ENCODE measurements at places on chromosomes 2 and 18.
A peak's percentile ranks its signal among the peaks of the same experiment; 100 is the strongest.

GRCh38 chr2:4827836-4828235 lies 864.3 kb upstream of the SOX11 start:
- DNase-seq, result no peak

- no peak for DNase-seq
Observed at GRCh38 chr2:168184681-168185513, 62.5 kb downstream of the STK39 start.

DNA sequence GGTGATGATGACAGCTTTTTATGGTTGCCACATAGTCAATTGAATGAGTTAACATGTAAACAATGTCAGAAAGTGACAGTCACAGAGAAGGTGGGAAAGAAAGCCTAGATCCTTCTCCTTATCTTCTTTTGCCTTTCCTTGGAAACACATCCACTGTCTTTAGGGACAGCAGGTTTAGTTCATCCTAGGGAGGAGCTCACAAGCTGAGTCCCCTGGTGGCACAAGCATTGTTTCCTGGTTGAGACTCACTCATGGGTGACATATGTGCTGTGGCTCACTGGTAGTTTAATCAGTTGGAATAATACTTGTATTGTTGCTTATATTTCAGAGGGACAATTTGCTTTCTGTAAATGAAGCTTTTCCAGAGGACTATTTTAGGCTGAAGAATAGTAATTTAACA lies 598.5 kb downstream of the CNTNAP5 start:
- DNase-seq, result no peak

GRCh38 chr2:196431076-196431475 lies 208.4 kb upstream of the CCDC150 start:
- DNase-seq, result no peak

GRCh38 chr2:198053148-198053547 lies 248.8 kb downstream of the PLCL1 start:
- no peak for DNase-seq

DNA sequence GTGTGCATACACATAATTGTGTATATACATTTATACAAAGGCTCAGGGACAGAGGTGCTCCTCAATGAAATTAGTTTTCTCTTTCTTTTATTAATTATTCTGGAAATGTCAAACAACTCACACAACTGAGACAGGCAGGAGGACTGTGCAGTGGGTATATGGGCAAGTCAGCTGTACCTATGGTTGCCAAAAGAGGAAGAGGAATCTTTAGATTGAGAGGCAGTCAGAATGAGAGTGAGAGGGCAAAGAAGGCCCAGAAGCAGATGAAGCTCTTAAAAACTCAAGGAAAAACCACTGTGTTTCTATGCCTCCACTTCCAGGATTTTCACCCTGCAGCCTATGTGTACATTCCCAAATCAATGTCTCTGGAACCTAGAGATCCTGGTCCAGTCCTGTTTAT lies 79.1 kb downstream of the CACNB4 start:
- DNase-seq, result no peak

DNA sequence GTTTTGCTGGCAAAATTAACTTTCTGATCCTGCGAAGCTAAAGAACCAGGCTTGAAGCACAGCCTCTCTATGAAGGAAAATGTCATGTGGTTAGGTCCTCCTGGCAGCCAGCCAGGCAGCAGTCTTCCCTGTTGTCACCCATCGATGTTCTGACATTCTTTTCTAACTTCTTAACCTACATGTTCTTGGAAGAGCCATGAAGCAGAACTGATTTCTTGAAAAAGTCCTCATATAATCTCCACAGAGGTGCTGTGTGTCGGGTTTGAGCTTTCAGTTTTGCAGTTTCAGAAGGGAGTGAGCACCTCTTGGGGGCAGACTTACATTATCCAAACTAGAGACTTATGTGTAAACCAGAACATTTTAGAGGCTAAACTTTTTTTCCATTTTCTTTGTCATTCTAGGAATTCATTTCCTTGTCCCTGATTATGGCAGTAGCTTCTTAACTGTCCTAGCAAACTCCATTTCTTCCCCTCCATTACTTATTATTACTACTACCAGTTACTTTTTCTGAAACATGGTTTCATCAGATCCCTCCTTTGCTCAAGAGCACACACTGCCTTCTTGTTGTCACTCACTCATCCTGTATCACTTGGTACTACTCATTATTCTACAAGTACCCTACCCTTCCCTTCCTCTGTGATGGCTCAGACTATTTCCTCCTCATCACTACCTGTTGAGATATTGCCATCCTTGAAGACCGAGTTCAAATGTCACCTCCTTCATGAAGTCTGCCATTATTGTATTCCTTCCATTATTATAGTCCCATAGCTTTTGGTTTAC lies 31.1 kb downstream of the DOK1 start:
- no peak for DNase-seq

GRCh38 chr18:48590678-48591077 lies 51.8 kb downstream of the CTIF start:
- DNase-seq, result peak; percentile 20

DNA sequence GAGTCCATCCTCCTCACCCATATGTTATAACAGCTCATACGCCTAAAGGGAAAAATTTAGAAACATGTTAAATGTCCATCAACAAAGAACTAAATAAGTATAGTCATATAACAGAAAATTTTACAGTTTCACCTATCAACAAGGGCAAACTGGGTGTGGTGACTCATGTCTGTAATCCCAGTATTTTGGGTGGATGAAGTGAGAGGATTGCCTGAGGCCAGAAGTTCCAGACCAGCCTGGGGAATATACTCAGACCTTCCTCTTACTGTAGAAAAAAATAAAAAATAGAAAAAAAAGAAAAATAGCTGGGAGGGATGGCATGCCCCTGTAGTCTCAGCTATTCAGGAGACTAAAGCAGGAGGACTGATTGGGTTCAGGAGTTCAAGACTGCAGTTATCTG lies 48.3 kb upstream of the GULP1 start:
- no peak for DNase-seq

DNA sequence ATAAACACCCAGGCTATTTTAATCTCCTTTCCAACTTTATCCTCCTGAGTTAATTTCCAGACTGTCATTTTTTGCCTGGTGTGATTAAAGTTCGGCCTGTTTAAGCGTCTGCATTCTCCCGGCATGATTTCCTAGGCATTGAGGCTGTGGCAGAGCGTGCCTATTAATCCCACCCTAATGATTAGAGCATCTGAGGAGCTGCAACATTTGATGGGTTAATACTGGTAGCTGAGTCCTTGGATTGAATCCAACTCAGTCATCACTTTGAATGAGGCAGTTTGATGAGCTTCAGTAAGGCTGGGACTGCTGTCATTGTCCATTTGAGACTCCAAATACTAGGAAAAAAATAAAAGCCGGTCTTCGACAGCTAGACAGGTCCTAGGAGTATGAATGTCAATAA lies 882.5 kb downstream of the SLC4A3 start:
- no peak for DNase-seq

GRCh38 chr2:99181624-99182000 lies 628 bp downstream of the MRPL30 start:
- peak; percentile 9 for DNase-seq

DNA sequence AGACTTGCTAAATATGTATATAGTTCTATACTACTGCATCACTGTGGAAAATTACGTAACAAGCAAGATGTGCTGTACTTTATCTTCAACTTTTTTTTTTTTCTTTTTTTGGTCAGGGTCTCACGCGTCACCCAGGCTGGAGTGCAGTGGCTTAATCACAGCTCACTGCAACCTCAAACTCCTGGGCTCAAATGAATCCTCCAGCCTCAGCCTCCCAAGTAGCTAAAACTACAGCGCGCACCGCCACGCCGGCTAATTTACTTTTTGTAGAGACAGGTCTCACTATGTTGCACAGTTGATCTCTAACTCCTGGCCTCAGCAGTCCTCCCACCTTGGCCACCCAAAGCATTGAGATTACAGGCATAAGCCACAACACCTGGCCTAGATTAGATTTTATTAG lies 68.0 kb downstream of the COX7A2L start:
- DNase-seq, result no peak

DNA sequence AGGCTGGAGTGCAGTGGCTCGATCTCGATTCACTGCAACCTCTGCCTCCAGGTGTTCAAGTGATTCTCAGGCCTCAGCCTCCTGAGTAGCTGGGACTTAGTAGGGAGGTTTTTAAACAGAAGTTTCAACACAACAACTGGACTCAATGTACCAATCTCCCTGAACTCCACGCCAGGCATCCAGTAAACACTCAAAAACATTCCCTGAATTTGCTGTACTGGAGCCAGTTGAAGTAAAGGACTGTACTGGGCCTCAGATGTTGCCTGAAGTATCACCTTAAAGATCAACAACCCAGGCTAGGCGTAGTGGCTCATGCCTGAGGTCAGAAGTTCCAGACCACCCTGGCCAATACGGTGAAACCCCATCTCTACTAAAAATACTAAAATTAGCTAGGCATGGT lies 22.4 kb downstream of the RAB1A start:
- DNase-seq, result no peak
